ENCODE measurements at places on chromosomes 11 and 22.

DNA sequence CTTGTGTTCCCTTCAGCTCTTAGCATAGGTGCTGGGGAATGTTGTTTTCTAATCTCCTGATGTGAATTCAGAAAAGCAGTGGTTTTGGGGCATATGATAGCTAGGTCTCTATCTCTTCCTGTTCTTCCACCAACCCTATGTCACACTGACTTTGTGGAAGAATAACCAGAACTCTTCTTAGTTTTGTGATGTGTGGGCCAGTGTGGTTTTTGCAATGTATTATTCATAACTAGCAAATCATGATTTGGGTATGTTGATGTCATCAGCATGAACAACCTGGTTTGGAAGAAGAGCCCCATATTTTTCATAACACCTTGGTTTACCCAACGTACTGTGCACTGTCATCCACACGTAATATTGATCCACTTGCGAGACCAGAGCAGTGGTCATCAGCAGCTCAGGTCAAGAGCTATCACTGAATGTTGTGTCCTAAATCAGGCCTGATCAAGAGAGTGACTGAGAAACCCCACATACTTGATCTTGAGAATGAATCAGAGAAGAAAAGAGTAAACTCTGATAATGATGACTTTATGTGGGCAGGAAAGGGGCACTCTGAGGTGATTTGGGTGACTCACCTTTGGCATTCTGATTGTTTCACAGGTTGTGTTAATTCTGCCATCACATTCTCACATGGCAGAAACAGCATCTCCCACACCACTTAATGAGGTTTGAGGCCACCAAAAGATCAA, 19.4 kb upstream of the MS4A6E start:
- DNase-seq = no peak

DNA sequence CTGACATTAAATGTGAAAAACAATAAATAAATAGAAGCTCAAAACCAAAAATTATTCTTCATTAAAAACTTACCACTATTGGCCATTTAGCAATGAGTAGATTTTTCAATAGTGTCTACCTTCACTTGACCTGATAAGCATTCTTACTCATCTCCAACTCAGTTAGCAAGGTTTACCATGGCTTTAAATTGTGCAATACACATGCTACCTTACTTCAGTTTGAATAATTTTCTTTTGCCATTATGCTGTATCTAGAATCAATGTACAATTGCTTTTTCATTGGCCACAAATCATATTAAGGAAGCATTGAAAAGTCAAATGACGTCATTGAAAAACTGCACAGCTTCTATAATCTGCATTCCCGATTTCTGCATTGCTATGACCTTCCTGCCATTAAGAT, 64.9 kb downstream of the SVIP start:
- no peak for DNase-seq

GRCh38 chr11:130832566-130833425, 83.5 kb downstream of the SNX19 start:
- no peak for DNase-seq

GRCh38 chr11:73306069-73306841, 1.8 kb upstream of the ARHGEF17 start:
- DNase-seq = no peak

- DNase-seq = peak; percentile 6
Measured at GRCh38 chr11:113593698-113594308, 112.3 kb downstream of the TMPRSS5 start.

DNA sequence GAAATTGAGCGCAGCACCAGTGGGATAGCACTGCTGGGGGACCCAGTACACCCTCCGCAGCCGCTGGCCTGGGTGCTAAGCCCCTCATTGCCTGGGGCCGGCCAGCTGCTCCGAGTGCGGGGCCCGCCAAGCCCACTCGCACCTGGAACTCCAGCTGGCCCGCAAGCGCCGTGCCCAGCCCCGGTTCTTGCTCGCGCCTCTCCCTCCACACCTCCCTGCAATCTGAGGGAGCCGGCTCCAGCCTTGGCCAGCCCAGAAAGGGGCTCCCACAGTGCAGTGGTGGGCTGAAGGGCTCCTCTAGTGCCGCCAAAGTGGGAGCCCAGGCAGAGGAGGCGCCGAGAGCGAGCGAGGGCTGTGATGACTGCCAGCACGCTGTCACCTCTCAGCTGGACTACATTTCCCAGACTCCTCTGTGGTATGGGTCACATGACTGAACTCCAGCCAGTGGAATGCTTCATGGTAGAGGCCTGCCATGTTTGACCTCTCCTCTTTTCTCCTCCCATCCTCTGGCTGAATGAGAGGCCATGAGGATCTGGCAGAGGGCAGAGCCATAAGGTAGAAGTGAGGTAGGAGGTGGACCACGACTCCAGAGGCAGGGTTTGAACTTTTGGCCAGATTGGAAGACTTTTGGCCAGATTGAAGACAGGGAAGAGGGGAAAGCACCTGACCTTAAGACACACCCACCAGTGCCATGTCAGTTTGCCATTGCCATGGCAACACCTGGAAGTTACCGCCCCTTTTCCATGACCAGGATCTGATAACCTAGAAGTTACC, 6.2 kb downstream of the MRGPRD start:
- no peak for DNase-seq

DNA sequence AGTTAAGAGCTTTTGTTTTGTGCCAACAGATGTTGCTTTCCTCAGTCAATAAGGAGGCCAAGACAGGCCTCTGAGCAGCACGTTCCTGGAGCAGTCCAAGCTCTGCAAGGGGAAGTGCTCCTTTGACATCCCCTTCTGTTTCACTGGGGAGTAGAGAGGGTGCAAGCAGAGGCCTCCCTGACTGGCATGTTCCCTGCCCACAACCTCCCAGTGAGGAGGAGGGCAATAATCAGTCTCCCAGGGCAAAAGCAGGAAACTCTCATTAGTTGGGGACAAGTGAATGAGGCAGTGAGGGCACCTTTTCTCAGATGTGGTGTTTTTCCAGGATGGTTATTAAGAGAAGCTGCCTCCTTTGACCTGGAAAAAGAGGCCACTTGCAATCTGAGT, 79.5 kb upstream of the ZBED5 start:
- DNase-seq = no peak

DNA sequence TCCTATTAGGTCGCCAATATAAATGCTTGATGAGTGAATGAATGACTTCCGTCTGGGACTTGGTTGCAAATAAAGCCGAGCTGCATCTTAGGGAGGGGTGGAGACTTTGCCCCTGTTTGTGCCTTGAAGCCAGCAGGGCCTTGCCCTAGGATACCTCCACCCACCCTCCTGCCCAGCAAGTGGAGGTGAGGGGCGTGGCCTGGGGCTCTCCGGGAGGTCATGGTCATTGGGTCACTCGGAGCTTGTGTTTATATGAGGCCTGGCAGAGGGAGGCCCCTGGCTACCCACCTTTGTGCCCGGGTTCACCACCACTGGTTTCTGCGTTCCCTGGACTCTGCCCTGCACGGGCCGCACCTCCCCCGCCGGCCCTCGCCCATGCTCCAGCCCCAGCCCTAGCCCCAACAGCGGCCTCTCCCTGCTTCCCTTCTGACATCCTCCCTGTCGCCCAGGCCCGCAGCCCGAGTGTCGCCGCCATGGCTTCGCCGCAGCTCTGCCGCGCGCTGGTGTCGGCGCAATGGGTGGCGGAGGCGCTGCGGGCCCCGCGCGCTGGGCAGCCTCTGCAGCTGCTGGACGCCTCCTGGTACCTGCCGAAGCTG, 4.3 kb downstream of the MPST start:
- DNase-seq = no peak

- DNase-seq = no peak
Measured at GRCh38 chr11:2121227-2122130, 17.7 kb downstream of the IGF2 start.

DNA sequence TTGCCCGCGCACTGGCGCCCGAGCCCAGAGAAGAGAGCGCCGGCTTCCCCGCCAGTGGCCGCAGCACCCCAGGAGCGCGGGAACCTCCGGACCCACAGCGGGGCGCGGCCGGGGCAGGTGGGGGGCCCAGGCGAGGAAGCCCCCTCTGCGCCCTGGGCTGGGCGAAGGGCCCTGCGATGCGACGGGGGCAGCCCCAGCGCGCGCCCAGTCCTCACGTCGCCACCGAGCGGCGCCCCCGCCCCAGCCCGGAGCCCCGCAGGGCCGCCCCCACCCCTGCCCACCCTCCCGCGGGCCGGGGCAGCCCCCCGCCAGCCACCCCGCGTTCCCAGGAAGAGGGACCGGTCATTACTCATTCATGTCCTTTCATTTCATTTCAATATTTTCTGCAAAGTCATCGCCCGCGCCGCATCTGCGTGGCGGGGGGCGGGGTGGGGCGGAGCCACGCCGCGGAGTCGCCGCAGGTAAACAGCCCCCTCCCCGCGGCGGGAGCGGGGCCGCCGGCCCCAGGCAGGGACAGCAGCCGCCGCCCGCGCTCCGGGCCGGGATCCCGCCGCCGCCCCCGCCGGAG, 673 bp upstream of the PANX2 start:
- no peak for DNase-seq

DNA sequence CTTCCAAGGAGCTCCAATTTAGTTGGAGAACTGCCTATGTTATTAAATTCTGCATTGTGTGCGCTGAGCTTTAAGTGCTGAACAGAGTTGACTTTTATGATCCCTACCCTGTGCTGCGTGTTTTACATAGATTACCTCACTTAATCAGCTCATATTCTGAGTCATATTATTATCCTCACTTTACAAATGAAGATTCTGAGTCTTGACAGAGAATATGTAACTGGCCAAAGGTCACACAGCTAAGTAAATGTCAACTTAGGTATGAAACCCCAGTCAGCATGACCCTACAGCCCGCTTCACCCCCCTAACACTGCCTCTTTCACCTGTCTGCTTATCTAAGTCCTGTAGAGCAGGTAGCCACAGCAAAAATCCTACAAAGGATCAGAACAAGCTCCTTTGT, 19.8 kb upstream of the TMPRSS5 start:
- DNase-seq = no peak

DNA sequence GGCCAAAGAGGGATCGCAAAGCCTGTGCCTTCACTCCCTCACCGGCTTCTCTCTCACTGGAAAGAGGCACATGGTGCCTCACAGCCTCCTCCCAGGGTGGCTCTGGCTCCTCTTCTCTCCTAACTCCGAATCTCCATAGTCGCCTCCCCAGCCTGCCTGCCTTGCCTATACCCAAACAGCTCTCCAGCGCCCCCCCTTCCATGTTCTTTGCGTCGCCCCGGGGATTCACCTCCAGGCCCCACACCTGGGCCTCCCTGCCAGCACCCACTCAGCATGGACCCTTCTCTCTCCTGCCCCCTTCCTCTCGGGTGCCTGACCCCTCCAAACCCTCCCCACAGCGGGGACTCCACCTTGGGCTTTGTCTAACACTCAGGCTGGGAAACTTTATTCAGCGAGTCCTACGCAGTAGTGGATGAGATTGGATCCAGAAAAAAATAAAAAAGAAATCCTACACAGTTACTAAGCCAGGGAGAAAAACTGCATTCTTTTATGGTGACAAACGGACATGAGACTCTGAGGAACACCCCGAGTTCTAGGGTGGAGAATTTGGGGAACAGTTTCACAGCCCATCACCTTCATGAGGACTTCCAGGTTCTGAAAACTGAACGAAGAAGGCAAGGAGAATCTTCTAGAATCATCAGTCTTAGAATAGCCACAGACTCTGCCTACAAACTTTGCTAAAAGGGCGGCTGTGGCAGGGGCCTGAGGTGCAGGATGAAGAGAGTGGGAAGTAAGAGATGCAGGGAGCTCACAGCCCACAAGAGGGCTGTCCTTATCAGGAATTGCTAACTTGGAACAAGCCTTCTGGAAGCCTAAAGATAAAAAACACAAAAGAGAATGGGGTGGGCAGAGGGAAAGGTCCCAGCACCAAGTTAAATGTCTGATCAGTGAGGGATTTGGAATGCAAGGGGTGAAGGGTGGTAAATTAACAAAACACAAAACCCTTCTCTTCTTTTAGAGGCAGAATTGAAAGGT, 5.3 kb downstream of the PPM1F start:
- DNase-seq = no peak

DNA sequence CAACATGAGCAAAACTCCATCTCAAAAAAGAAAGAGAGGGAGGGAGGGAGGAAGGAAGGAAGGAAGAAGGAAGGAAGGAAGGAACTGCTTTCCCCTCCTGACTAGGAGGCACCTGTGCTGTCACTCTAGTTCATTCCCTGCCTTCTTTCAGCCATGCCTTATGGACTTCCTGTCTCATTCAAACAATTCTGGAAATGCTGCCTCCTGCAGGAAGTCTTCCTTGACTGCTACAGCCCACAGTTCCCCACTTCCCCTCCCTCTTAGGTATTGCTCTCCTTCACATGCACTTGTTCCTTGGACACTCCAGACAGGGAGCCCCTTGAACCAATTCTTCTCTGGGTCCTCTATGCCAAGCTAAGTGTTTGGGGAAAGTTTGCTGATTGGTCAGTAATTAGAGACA, 31.6 kb upstream of the WNT11 start:
- DNase-seq = no peak

DNA sequence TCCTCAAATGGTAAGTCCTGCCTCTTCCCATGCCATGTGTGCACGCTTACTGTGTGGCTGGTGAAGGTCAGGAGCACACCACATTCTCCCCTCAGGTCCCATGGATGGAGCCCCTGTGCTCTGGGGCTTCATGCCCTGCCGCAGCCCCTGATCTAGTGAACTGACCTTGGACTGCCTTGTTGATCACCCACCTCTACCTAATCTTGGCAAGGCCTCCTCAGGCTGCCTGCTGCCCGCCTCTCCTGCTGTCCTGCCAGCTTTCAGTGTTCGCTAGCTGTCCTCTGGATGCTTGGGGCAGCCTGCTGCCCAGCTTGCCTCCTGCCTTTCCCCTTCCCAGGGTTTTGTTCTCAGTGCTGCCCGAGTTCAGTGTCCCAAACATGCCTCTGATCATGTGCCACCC, 38.1 kb downstream of the CABIN1 start:
- DNase-seq = no peak

- no peak for DNase-seq
Measured at GRCh38 chr11:11359611-11360010, 6.6 kb upstream of the CSNK2A3 start.

DNA sequence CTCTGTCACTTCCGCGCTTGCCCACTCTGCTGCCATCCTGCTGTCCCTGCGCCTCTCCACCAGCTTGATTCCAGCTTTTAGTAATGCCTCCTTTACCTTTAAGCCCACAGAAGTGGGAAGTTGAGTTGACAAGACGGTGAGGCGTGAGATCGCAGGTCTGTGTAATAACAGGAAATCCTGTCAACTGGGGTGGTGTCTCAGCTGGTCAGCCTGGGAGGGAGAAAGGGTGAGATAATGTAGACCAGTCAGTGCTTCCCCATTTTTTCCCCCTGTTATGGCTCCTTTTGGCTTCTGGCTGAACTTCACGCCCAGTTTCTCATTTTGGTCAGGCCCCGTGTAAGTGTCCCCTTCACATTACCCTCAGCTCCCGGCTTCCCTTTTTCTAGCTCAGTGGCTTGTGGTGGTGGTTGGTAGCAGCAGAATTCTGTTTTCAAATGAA, 98.9 kb downstream of the TRAF6 start:
- DNase-seq = no peak

DNA sequence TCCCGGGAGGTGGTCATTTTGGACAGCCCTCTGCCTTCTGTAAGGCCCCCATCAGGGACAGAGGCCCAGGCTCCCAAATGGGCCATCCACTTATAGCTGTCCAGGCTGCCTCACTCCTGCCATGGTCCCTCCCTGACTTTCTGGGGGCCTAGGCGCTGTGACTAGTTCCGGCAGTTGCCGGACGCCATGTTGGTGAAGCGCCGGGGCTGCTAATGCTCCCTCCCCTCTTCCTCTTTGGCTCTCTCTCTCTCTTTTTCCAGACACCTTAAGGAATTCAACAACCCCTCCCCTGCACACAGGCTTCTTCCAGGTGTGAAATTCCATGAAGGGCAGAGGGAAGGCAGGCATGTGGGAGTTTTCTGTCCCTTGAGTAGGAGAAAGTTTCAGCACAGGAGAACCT, 445.6 kb downstream of the SOX6 start:
- DNase-seq = no peak
